ENCODE measurements at places on chromosomes 5 and 9.
A peak's percentile ranks its signal among the peaks of the same experiment; 100 is the strongest.

GRCh38 chr5:180343110-180343830 lies 9.9 kb downstream of the GFPT2 start:
- no peak for DNase-seq

GRCh38 chr5:173689171-173689736 lies 72.8 kb upstream of the BOD1 start:
- DNase-seq, result no peak

DNA sequence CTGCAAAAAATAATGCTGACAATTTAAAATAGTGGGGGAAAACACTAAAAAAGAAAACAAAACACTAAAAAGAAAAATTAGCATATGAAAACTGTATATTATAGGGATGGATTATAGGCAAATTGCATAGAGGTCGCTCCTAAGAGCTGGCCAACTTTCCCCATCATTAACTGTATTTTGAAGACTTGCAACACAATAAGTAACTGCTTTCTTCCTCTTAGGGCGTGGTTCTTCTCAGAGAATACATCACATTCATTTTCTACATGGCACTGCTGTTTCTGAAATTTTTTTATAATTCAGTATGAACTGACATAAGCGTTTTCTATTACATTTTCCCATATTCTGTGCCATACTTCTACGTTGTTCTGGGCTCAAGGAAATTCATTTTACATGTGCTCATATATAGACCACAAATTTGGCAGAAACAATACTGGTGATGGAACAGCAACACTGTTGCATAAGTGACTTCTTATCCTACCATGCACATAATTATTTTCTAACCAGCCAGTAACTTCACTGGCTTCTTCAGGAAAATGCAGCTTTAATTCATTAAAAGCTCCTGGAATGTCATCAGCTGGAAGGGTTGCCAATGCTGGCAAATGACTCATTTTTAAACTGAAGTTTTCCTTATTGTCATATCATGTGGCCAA lies 171.2 kb upstream of the DMAC1 start:
- no peak for DNase-seq

GRCh38 chr5:131533836-131534235 lies 101.2 kb downstream of the RAPGEF6 start:
- no peak for DNase-seq

- no peak for DNase-seq
These were observed 65.7 kb downstream of the GABRA6 start for GRCh38 chr5:161751265-161751664.

DNA sequence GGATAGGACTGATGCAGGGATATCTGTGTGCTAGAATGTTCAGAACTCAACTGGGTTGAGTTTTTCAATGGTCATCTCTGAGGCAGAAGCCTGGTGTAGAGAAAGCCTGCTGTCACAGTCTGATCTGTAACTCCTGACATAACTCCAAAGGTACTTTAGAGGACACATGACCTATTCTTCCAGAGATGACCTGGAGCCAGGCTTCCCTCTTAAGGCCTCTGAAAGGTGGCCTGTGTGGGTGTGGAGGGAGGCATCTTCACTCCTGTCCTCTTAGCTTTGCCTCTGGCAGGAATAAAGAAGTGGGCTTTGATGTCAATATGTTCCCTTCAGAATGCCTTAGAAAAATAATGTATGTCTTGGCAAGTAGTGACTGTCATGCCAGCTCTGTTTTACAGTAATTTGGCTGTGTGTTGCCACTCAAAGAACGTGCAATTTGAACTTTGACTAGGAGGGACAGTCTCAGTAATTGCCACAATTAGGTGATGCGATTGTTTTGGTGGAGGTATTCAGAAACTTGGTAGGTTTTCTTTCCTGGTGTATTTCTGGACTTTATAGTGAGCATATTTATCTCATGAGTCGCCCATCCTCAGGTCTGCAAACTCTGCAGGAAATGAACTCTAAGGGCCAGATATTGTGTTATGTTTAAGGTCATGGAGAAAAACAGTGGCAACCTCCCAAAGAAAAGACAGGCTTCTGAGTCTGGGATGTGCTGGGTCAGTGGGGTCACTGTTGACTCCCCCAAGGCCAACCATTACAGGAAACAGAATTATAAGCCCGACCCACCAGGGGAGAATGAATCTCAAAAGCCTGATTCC lies 3.2 kb upstream of the C5orf63 start:
- no peak for DNase-seq

- no peak for DNase-seq
These were observed 29.9 kb downstream of the SPACA9 start for GRCh38 chr9:132908635-132909034.

DNA sequence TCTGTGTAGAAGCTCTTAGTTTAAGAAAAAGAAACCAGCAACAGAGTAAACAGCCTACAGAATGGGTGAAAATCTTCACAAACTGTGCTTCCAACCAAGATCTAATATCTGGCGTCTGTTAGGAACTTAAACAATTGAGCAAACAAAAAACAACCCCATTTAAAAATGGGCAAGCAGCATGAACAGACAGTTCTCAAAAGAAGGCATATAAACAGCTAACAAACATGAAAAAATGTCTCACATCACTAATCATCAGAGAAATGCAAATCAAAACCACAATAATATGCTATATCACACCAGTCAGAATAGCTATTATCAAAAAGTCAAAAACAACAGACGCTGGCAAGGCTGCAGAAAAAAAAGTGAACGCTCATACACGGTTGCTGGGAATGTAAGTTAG lies 83.7 kb upstream of the CCDC152 start:
- no peak for DNase-seq

DNA sequence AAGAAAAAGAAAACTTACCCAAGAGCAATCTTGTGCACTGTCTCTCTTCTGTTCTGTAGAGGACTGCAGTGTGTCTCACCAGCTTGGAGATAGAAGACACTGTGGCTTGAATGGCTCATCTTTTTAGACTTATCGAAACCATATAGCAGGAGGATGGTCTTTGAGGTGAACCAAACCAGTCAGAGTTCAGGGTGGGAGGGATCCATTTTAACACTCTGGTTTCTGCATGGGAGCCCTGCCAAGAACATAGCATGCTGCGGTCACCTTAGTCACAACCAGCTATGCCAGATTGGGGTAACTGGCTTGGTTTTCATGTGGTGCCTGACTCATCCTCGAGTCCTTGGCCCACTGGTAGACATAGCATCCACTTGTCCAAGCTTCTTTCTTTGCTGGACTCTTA lies 135.1 kb downstream of the PAPPA start:
- no peak for DNase-seq

DNA sequence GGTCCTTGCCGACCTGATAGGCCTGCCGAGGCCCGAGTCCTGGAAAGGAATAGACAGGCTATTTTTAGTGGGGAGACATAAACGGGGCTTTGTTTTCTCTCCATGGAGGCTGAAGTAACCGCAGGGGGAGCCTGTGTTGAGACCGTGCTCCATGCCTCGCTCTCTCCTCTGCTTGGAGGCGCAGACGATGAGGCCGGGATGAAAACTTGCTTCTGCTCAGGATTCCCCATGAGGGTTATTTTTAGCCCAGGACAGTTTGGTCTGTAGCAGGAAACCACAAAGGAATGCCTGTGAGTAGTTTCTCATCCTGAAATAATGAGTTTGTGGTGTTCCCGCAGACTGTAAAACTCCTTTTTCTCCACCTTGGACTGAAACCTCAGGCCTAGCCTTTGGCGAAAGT lies 81.9 kb upstream of the RARS1 start:
- no peak for DNase-seq

DNA sequence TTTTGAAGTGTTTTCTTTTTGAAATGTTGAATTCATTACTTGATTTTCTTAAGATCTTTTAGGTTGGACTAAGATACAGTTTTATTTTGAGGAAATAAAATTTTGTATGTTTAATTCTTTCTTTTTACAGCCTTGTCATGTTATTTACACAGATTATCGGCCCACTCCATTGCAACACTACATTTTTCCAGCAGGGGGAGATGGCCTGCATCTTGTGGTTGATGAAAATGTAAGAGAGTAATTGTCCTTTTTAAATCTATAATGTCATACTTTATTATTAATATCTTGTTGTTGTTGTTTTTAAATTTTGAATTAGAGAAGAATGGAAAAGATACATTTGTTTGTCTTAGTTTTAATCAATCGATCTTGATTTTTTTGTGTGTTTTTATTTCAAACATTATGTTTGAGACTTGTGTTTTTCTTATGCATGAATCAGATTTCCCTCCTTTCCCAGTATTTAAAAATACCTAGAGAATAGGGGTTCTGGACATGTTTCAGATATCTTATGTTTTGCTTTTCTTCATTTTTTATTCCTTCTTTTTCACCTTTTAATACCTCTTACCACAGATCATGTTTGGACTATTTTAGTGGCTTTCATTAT lies 36.7 kb downstream of the MTREX start:
- peak; percentile 72 for DNase-seq

- DNase-seq, result peak; percentile 87
These were observed 157.2 kb upstream of the PITX1 start for GRCh38 chr5:135191084-135191826.

- DNase-seq, result no peak
These were observed 37.3 kb upstream of the PTPN3 start for GRCh38 chr9:109535365-109535764.

- no peak for DNase-seq
These were observed 221.1 kb downstream of the MAN2A1 start for GRCh38 chr5:109910874-109911273.

GRCh38 chr5:172686539-172687390 lies 45.7 kb downstream of the NEURL1B start:
- no peak for DNase-seq

DNA sequence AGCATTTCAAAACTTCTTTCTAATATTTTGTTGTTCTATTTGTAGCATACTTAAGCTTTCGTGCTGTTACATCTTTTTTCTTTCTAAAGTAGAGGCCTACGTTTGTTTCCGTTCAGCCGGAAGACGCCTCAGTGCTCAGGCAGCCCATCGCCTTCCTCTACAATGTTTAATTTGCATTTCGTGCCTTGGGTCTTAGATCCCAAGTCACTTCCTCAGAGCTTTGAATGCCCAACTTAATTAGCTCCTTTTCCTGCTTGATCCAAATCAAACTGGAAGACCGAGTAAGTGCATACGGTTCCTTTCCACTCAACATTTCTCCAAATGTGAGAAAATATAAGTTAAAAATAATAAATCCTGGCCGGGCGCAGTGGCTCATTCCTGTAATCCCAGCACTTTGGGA lies 43.2 kb downstream of the MRPL36 start:
- DNase-seq, result no peak

Measured in activated CD8-positive, alpha-beta memory T cell treated with anti-CD3 and anti-CD28 coated beads, Interleukin-2, amount 50 U/mL, for 48 hours (primary cell).